ENCODE measurements at places on chromosomes 5 and 9. TPM values are rescaled to one million over a fixed set of nuclear protein-coding genes. Genes with fewer than 3 reads are reported as not detected.

Gene PCDHGA5
- 0.41 TPM for total RNA-seq

Gene FGF10
- total RNA-seq: 0.16 TPM

- DNase-seq: no peak
Measured at GRCh38 chr5:166651234-166651633, 1640.2 kb upstream of the WWC1 start.

GRCh38 chr5:9365512-9365911 lies 180.4 kb downstream of the SEMA5A start:
- DNase-seq: no peak

- DNase-seq: no peak
Measured at GRCh38 chr5:134845335-134845851, 375 bp upstream of the C5orf24 start.

GRCh38 chr5:91598216-91598615 lies 215.1 kb upstream of the ARRDC3 start:
- DNase-seq: no peak

- peak; percentile 95 for DNase-seq
Measured at GRCh38 chr5:168404365-168404764, 81.9 kb upstream of the RARS1 start.

GRCh38 chr9:114246558-114246957 lies 76.3 kb upstream of the ORM1 start:
- DNase-seq: no peak

DNA sequence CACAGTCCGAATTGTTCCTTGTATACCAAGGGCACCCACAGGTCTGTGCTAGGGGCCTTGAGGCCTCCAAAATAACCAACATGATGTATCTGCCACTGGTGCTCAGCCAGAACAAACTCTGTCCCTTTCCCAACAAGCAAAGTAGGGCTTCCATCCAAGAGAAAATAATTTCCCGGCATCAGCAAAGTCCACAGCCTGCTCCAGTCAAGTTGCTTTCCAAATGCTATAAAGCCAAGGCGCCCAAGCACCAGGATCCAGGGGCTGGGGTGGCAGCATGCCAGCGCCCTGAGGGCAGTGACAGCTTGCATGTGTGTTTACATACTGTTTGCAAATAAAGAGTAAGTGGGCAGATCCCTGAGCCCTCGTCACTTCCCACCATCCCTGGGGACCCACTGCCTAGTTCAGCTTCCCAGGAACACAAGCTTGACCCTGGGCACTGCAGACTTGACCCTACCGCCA lies 155.9 kb downstream of the ERCC6L2 start:
- no peak for DNase-seq

Data from A172 (cell line).